AG04449 (cell line): ENCODE measurements at places on chromosomes 1 and 21.
A peak's percentile ranks its signal among the peaks of the same experiment; 100 is the strongest.

DNA sequence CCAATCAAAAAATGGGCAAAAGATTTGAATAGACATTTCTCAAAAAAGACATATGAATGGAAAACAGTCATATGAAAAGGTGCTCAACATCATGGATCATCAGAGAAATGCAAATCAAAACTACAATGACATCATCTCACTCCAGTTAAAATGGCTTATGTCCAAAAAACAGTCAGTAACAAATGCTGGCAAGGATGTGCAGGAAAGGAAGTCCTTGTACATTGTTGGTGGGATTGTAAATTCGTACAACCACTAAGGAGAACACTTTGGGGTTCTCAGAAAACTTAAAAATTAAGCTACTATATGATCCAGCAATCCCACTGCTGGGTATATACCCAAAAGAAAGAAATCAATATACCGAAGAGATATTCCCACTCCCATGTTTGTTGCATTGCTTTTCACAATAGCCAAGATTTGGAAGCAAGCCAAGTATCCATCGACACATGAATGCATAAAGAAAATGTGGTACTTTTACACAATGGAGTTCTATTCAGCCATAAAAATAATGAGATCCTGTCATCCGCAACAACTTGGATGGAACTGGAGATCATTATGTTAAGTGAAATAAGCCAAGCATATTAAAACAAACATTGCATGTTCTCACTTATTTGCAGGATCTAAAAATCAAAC lies 17.9 kb downstream of the GBP5 start:
- DNase-seq, result no peak

DNA sequence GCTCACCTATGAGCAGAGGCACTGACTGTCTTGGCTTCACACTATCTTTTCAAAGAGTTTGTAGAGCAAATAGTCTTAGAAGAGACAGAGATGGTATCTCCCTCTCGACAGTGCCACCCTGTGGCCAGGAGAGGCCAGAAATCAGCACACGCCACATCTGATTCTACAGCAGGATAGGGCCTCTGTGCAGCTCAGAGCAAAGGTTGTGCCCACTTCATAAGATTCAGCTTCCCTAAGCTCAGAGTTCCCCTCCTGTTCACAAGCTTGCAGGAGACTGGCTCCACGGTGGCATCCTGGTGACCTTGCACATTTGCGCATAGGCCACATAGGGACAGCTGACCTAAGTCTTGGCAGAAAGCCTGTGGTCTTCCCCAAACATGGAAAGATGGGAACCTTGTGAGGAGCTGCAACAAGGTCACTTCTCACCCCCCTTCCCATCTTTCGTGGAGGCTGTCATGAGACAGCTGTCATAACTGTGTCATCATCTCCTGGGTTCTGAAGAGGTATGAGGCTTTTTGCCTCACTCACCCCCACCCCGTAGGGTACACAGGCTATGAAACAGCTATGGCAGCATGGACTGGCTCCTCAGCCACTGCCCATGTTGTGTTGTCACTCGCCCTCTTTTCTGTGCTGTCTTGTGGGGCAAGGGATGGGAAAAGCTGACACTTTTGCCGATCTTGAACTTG lies 3.0 kb downstream of the ITLN2 start:
- no peak for DNase-seq

DNA sequence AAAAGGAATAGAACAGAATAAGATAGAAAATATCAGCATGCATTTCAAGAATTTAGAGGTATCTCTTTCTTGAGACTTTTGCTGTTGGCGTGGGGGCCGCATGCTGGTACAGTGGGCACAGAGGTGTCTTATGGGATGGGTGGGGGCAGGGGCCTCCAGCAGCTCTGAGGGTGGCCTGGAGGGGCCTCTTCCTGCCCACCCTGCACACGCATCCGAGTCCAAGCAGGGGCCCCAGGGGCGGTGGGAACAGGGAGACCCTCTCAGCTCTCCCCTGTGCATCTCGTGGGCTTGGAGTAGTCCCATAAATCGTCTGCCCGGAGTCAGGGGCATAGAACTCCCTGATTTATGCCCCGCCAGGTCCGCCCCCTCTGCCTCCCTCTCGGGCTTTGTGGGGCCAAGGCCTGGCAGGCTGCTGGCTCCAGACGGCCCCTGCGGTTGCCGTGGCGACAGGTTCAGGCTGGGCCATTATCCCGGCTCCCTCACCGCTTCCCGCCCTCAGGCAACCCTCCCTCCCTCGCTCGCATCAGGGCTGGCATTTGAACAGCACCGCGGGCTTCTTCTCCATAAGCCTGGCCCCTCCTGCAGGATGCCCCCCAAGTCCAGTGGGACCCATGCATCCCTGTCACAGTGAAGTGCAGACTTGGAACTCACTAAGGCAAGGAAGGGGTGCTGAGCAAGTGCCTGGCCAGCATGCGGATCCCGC lies 133.2 kb upstream of the ZBTB40 start:
- DNase-seq, result no peak

DNA sequence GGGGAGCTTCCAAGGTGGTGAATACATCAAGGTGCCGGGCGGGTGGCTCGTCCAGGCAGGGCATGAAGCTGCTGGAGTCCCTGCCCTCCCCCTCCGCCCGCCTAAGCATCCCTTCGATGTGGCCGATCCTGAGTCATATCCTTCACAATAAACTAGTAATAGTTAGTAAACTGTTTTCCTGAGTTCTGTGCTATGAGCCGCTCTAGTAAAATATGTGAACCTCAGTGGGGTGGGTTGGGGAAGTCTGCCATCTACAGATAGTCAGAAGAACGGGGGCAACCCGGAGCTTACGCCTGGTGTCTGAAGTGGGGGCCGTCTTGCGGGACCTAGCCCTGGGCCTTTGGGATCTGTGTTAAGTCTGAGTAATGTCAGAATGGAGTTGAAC lies 21.6 kb downstream of the C2CD2 start:
- DNase-seq, result peak; percentile 40

- DNase-seq, result no peak
Measured at GRCh38 chr21:45130324-45130774, 56.0 kb downstream of the ADARB1 start.

GRCh38 chr1:116540088-116540487 lies 30.7 kb downstream of the CD58 start:
- DNase-seq, result no peak

GRCh38 chr1:248045209-248045608 lies 1.4 kb upstream of the OR2L3 start:
- no peak for DNase-seq

GRCh38 chr21:37058261-37058660 lies 14.6 kb downstream of the PIGP start:
- no peak for DNase-seq

DNA sequence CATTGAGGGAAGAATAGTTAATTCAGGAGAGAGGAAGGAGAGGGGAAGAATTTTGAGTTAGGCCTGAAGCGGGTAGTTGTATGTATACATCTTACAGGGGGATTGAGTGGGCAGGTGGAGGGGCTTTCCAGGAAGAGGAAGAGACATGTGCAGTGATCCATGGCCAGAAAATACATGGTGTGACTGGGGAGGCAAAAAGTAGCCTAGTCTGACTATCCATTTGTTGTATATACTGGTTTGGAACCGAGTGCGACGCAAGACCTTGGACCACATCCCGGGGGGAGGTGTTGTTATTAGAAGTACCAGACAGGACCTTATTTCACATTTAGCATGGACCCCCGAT lies 158.3 kb downstream of the SDCCAG8 start:
- DNase-seq, result no peak

DNA sequence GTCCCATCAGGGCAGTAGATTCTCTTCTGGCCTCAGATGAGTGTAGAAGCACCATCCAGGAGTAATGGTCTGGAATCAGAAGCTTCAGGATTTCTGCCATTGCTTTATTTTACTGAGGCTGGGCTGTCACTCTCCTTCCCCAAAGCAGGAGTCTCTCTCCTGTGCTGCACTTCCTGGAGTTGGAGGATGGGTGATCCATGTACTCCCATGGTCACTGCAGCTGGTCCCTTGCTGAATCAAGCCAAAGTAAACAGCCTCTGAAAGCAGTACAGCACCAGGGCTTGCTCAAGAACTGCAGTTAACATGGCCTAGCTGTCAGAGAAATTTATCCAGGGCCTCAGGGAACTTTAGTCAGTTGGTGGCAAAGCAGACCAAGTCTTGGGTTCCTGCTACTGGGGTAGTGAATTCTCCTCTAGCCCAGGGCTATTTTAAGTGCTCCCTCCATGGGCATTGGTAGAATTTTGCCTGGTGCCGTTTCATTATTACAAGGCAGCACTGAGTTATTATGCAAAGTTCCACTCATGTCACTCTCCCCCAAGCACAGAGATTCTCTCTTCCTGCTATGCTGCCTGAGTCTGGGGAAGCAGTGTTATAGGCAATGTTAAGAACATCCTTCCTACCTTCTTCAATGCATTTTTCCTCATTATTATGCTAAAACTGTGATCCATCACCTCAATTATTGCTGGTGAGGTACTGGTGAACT lies 29.5 kb downstream of the DRAM2 start:
- DNase-seq, result no peak

DNA sequence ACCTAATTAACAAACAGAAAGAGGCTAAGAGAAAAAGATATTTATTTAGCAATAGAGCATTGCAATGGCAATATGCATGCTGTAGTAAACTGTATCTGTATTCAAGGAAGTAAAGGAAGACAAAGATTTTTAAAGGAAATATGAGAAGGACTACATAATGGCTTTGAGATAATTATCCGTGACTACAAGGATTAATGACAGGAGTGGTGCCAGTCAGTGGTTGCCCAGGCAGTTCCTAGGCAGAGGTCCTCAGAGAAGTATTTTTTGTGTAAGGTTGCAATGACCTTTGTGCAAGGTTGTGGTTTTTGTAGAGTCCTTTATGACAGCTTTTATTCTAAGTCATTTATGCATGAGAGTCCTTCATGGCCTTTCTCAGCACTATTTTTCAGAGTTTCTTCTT lies 711.1 kb upstream of the CHRM3 start:
- no peak for DNase-seq

DNA sequence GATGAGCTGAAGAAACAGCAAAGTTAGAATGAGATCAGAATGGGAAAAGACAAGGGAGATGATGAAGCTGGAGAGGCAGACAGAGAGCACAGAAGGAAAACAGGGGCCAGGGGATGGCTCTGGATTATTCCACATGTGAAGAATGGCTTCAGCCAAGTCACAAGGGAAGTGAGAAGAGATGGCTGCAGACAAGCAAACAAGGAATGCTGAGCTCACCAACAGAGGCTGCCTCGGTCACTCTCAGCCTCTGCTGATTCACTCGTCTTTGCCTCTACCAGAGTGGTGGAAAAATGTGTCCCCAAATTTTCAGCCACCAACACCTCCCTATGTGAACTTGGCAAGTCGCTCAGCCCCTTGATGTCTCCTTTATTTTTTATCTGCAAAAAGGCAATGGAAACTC lies 46.7 kb downstream of the TRABD2B start:
- no peak for DNase-seq

DNA sequence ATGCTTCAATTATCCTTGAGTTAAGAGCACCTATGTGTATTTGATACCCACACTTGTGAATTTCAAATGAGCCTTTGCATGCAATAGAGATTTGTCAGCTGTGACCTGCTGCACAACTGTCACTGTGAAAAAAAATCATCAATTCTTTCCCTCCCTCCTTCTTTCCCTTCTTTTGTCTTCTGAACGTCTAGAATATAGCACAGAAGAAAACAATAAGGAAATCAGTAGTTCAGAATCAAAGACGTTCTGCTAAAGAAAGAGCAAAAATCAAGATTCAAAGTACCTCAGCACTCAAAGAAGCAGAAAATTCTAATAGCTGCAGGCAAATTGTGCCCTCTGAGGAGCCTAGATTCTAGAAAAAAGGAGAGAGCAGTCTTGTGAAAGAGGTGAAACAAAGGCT lies 1.7 kb upstream of the FMN2 start:
- DNase-seq, result no peak

- DNase-seq, result no peak
Measured at GRCh38 chr1:182317611-182318161, 73.9 kb downstream of the GLUL start.

- no peak for DNase-seq
Measured at GRCh38 chr1:18948048-18948912, 8.2 kb downstream of the IFFO2 start.

- no peak for DNase-seq
Measured at GRCh38 chr1:213231795-213232231, 180.8 kb downstream of the RPS6KC1 start.

DNA sequence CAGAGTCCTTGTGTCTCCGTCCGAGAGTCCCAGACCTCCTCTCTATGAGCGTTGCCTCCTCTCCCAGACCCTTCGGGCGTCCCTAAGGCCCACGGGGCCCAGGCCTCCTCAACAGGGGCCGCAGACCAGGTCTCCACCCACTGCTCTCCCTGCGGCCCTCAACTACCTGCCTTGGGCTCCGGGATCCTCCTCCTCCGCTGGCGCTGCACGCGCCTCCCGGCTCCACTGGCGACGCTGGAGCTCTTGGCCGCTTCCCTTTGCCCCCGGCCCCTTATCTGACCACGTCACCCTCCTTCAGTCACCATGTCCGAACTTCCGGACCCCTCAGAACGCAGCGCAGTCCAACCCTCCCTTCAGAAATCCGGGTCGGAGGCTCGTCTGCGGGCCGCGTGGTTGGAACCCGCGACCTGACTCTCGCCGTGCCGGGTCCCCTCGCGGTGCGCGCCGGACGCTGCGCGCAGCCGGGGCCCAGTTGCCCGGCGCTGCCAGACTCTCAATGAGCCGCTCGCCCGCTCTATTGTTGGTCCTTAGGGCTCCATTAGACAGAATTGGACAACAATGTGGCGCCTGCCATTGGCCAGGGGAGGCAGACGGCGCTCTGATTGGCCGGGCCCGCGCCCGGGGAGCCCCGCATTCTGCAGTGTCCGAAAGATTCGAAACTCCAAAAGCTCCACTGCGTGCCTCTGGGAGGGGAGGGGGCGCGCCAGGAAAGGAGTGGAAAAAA lies at the start of gene DMRTA2:
DMRTA2 (minus strand) TSS at position 498 of the 724 bp plus-strand sequence. CDS start 1,907 bp downstream, outside the sequence.
- DNase-seq, result no peak

DNA sequence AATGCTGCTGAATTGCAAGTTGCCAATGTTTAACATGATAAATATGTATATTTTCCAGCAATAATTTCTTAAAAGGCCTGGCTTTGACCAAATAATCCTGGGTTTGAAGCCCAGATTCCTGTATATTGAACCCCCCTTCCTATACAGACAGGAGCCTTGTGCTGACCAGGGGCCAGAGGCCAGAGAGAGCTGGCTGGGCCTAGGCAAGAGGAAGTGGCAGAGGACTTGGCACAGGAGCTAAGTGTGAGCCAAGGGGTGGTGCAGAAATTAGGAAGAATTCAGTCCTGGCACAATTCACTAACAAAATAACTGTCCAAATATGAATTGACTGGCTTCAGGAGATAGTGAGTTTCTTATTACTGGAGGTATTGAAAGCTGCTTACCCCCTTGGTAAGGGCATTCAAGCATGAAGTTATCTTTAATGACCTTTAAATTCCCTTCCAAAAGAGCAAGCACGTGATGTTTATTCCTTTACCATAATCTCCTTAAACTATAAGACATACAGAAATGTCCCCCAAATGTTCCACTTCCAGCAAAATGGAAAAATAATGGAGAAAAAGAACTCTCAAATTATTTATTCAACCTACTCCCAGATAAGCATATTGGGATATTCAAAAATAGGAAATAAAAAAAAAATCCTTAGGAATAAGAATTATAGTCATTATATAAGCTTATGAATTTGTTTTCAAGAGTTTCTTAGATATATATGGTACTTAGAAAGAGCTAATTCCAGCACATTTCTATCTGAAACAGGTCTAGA lies 26.6 kb downstream of the NIBAN1 start:
- no peak for DNase-seq
